ENCODE measurements at places on chromosomes 7 and 10.

- DNase-seq, result no peak
Measured at GRCh38 chr7:15292138-15292537, 269.7 kb downstream of the AGMO start.

- DNase-seq, result no peak
Measured at GRCh38 chr7:36115448-36116321, 37.4 kb upstream of the EEPD1 start.

DNA sequence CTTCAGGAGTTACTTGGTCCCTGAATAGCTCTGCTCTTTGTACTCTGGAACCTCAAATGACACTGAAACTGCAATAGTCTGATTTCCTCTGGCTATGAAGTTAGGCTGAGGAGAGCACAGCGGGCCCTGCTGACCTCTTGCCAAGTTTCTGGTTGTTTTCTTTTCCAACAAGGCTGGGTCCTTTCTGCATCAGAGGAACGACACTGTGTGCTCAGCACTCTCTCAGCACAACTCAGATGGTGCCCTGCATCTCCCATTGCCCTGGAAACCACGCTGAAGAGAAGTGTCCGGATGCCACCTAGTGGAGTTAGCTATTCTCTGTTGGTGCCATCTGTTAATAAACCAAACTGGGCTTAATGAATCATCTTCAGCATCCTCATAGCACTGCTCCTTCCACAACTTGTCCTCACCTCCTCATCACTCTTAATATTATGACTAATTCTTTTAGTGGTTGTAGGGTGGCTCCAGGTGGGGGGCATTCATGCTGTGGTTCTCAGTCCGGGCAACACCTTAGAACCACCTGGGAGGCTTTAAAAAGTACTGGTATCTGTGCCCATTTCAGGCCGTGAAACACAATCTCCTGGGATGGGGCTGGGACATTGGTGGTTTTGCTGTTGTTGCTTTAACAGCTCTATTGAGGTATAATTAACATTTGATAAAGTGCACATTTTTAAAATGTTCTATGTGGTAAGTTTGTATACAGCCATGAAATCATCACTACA is 8.2 kb upstream of the EFCAB10 start:
- DNase-seq, result peak; percentile 96

DNA sequence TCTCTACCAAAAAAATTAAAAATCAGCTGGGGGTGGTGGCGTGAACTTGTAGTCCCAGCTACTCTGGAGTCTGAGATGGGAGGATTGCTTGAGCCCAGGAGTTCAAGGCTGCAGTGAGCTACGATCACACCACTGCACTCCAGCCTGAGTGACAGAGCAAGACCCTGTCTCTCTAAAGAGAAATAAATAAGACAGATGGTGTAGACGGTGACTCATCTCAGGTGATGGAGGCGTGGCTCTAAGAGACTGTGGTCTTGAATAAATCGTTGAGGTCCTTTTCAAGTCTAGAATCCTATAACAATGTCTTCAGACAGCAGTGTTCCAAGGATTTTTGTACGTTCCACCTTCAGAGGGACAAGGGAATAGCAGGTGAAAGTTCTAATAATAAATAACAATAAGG is 53.8 kb upstream of the PFKFB3 start:
- no peak for DNase-seq

GRCh38 chr10:68046642-68047041 is 28.4 kb downstream of the HERC4 start:
- no peak for DNase-seq

Measured in cerebellar cortex (tissue), 1 donor.